ENCODE measurements at places on chromosomes 1 and 21. TPM values are rescaled to one million over a fixed set of nuclear protein-coding genes. Genes with fewer than 3 reads are reported as not detected.

CHIA gene
- total RNA-seq = not detected

HSPB7 gene
- not detected for total RNA-seq

HHIPL2 gene
- 0.65 TPM for total RNA-seq

VANGL1 gene
- total RNA-seq = 2.8 TPM

RAP1GAP gene
- 0.96 TPM for total RNA-seq

CTSE gene
- not detected for total RNA-seq

SLFNL1 gene
- 0.06 TPM for total RNA-seq

NEXN gene
- 0.55 TPM for total RNA-seq

TAS1R1 gene
- total RNA-seq = not detected
